ENCODE measurements at places on chromosomes 13 and 19.

DNA sequence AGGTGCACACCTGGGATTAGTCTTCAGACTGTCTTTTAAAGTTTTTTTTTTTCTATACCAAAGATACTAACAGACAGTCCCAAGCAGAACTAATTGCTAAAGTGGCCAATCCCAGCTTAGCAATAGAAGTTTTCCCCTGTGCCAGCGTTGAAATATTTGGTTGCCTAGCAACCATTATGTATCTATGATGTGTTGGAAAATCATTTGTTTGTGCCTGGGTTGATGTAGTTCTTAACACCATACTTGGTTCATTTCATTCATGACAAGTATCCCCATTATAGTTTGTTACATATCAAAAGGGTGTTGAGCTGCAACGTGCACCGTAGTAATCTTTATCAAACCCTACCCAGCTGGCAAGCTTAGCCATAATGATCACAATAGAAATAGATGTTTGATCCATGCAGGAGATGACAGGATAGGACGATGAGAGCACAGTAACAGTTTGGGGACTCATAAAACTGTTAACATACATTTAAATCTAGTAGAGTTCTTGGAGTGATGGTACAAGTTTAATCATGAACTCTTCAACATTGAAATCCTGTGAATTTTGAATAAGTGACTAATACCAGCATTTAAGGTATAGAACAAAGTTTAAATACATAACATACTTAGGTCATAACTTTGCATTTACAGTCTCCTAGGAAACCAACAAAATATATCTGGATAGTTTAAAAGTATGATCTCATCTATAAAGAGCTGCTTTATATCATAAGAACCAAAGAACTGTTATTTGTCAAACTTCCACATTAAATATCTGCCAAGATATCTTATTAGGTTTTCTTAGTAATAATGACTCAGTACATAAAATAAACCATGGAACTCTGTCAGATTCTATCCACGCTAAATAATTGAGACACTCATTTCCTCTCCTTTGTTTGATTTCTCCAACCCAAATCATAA is 73.4 kb downstream of the MBNL2 start:
- no peak for DNase-seq

- no peak for DNase-seq
Observed at GRCh38 chr19:12833738-12834565, 427 bp downstream of the RTBDN start.

- no peak for DNase-seq
Observed at GRCh38 chr13:113562085-113562749, 22.3 kb upstream of the TFDP1 start.

- no peak for DNase-seq
Observed at GRCh38 chr13:99979453-99980200, 2.0 kb upstream of the ZIC2 start.

GRCh38 chr19:5917431-5918107 is 3.5 kb downstream of the CAPS start:
- DNase-seq: no peak

- no peak for DNase-seq
Observed at GRCh38 chr13:52393572-52394357, 12.2 kb downstream of the THSD1 start.

GRCh38 chr13:91313103-91313502 is 34.4 kb upstream of the MIR17HG start:
- no peak for DNase-seq

DNA sequence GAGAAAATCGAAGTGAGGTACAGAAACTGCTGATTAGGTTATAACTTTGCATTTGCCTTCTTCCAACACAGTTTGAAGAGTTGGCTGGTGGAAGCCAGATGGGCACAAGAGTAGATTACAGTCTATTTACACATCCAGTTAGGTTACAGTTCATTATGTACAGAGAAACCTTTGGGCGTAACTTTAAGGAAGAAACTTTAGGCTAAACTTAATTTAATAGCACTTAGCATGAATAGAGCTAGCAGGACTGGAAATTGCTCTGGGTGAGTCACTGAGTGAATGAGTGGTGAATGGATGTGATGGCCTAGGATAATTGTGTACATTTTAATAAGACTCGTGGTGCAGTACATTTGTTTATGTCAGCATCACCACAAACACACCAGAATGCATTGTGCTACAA is 62.9 kb upstream of the KLHL1 start:
- no peak for DNase-seq

GRCh38 chr19:34124828-34125227 is 47.5 kb upstream of the LSM14A start:
- DNase-seq: no peak

DNA sequence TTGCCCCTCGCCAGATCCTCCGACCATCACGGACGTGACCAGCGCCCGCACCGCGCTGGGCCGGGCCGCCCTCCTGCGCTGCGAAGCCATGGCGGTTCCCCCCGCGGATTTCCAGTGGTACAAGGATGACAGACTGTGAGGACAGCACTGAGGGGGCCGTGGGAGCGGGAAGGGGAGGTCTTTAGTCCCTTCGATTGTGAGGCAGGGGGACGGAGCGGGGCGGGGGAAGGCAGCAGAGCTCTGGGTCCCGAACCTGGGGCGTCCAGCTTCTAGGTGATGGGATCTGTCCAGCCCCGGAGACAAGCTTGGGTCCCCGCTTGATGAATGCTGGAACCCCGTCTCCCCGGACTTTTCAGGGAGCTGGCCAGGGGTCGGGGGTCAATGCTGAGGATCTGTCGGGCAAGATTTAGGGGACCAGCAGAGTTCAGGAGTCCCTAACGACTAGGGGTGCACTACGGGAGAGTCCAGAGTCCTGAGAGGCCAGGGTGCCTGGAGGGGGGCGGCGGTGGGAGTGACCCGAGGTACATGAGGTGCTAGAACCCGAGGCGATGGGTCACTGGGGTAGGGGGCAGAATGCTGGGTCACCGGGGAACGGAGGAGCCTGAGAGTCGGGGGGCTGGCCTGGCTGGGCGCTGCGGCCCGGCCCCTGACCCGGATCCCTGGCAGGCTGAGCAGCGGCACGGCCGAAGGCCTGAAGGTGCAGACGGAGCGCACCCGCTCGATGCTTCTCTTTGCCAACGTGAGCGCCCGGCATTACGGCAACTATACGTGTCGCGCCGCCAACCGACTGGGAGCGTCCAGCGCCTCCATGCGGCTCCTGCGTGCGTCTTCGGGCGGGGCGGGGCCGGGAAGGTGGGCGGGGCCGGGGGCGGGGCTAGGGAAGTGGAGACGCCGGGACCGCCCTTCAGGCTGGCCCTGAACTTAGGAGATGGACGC is 14.6 kb downstream of the VSIG10L start:
- no peak for DNase-seq

DNA sequence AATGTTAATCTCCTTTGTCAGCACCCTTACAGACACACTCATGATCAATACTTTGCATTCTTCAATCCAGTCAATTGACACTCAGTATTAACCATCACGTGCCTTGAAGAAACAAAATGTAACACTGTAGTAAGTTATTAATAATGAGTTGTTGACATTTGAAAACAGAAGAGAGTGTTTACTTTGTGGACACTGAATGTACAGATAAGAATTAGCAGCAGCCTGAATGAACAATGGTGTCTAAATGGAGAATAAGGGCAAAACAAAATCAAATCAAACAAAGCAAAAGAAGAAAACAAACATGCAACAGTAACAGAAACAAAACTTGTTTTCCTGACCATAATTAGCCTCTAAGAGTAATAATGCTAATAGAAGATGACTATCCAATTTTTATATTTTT is 1191.1 kb upstream of the MIR17HG start:
- DNase-seq: no peak

DNA sequence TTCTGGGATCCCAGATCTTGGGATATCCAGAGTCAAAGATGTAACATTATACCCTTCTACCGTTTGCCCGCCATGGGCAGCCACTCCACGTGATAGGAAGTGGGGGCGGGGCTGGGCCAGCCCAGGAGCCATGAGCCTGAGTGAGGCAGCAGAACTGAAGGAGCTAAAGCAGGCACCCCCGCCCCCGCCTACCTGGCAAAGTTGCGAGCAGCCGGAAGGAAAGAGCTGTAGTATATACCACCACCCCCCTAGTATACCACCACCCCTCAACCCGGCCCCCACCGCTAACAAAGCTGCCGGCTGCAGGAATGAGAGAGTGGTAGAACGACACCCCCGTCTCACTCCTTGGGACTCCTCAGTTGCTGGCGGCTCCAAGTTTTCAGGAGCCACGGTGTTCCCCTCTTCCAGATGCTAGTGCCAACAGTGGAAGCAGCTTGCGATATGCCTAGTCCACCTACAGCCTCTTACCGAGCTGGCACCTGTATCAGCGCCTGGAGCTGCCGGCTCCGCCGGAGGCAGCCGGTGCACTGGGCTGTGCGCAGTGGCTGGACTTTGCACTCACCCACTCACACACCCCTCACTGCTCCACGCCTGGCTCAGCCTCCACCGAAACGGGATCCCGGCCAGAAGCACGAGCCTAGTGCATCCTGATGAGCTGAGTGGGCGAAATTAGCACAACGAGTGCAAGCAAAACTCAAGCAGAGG is 230.7 kb upstream of the PRR20A start:
- no peak for DNase-seq

DNA sequence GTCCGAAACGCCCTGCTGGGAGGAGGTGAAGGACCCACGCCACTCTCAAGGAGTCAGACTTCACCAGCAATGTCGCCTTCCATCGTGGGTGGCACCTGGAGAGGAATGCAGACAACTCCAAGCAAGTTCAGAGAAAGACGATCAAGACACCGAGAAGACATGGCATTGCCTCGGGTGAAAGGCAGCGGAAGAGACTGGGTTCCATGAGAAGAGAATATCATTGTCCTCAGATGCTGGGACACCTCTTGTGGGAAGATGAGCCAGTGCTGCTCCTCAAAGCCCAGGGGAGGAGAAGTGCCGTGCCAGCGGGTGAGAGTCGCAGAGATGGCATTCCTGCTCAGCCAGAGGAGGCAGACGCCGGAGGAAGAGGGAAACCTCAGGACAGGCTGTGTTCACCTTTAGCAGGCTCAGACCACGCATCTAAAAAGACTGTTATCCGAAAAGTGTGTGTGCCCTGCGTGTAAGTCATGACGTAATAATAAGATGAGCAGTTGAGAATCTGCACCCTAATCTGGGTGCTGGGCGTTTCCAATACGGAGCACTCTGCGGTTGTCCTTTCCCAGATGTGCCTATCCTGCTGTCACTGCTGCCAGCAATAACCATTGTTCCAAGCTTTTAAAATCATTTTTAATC is 144.6 kb upstream of the SPACA7 start:
- DNase-seq: no peak

DNA sequence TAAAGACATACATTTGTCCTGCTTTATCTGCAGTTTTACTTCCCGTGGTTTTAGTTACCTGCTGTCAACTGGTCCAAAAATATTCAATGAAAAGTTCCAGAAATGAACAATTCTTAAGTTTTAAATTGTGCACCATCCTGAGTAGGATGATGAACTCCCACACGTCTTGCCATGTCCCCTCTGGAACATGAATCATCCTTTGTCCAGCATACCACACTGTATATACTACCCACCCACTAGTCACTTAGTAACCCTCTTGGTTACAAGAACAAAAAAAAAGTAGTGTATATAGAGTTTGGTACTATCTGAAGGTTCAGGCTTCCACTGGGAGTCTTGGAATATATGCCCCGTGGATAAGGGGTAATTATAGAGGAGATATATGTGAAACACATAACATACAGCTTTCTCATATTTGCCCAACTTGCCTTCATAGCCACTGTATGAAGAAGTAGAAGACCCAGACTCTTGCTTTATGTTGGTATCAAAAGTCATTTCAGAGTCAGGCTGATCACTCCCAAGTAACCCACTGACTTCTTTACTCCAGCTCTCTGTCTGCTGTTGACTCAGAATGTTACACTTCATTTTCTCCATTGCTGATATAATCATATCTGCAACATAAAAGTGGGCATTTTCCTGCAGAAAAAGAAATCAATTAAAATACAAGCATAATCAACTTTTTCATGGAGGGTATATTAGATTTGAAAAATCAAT is 19.3 kb downstream of the RUBCNL start:
- no peak for DNase-seq

All from stimulated activated CD8-positive, alpha-beta memory T cell treated with anti-CD3 and anti-CD28 coated beads, Interleukin-2, amount 100 ng/mL, for 1 hour (primary cell).